ENCODE measurements at places on chromosomes 12 and 14.

- no peak for DNase-seq
Measured at GRCh38 chr12:116971222-116971621, 60.5 kb downstream of the FBXW8 start.

- DNase-seq, result no peak
Measured at GRCh38 chr12:43758247-43758727, 303 bp downstream of the PUS7L start.

GRCh38 chr14:96805956-96806355 is 8.8 kb downstream of the VRK1 start:
- DNase-seq, result no peak

- no peak for DNase-seq
Measured at GRCh38 chr12:116673681-116674111, 64.2 kb downstream of the SPRING1 start.

GRCh38 chr12:29389295-29389919 is 8.4 kb upstream of the ERGIC2 start:
- DNase-seq, result no peak

DNA sequence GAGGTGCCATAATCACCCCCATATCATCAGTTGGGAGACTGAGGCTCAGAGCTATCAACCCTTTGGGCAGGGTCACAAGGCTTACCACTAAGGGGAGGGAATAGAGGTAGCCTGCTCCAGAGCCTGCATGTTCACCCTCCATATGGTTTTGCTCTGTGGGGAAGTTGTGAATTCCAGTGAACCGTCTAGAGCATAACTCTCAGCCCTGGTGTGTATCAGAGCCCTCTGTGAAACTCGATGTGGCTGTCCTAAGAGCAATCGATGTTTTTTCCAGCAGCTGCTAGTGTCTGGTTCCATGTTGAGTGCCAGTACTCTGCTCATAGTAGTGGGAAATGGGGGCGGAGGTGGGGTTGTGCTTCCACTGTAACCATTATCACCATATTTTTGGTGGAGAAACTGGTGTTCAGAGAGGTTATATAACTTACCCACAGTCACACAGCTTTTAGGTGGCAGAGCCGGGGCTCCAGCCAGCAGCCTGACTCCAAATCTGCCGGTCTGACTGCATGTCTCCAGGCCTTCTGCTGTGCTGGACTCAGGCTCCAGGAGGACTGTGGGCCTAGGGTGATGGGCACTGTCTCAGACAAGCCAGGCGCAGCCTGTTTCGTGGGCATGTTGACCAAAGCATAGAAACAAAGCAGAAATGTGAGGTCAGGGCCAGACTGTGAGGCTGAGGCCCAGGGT is 104.2 kb downstream of the ADCK1 start:
- DNase-seq, result no peak

- DNase-seq, result no peak
Measured at GRCh38 chr14:28254768-28255167, 511.8 kb upstream of the FOXG1 start.

- DNase-seq, result no peak
Measured at GRCh38 chr12:100953217-100953616, 158.6 kb downstream of the ANO4 start.

GRCh38 chr14:93037351-93037750 is 78.4 kb downstream of the ITPK1 start:
- DNase-seq, result peak; percentile 93

DNA sequence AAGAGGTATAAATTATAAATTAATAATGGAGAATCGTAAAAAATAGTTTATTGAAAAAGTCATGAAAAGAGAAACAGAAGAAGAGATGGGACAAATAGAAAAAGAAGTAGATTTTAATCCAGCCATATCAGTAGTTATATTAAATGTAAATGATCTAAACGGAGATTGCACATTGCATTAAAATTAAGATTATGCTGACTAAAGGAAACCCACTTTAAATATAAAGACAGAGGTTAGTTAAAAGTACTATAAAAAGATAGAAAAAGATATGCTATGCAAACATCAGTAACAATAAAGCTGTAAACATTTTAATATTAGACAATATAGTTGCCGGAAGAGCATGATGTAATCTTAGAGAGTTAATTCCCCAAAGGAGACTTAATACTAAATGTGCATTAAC is 5.4 kb upstream of the MBIP start:
- no peak for DNase-seq

DNA sequence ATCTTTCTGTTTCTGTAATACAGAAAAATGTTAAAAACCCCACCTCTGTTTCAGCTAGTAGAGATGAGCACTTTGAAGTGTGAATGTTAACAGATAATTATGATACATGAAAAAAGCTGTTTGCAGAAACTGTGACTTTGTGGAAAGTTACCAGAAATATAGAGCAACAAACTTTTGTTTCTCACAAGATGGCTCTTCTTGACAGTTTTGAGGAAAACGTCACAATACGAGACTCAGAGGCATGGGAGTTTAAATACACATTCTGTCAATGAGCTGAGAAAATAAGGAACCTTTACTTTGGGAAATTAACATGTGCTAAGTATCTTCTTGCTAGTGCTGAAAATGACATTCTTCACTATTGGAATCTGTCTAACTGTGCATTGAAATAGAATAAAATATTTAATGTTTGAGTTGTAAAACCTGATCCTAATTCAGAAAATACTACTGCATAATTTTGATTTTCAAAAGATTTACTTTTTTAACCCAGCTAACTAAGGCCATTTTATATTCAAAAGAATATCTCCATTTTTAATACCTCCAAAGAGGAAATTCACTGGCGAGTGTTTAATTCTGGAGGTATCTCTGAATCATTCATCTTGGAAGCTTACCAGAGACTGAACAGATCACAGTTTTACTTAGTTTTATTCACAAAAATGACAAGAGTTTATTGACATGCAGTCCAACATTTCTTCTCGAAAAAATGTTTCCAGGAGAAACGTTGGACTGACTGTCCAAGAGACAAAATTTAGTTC is 308.9 kb upstream of the LRFN5 start:
- DNase-seq, result no peak

DNA sequence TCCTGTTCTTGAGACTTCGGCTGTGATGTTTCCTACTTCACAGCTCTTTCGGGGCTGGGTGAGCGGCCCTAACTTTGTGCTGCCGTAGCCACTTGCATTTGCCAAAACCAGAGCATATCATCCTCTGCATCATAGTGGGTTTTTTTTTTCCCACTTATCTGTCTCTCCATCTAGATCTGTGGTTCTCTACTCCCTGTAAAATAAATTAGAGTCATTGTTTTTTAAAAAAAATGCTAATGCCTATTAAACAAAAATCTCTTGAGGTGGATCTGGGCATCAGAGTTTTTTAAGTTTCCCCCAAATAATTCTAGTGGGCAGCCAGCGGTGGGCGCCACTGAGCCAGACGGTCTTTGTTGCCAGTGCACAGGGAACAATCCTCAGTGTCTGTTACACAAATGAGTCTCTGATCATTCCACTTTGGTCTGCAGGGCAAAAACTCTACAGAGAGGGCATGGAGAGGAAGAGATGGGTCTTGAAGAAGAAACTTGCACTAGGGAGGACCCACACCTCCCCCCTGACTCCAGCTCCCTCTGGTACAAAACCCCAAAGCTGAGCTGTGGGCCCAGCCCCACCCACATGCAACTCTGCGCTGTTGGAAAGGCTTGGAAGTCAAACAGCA is 62.4 kb upstream of the BCL2L14 start:
- DNase-seq, result no peak

DNA sequence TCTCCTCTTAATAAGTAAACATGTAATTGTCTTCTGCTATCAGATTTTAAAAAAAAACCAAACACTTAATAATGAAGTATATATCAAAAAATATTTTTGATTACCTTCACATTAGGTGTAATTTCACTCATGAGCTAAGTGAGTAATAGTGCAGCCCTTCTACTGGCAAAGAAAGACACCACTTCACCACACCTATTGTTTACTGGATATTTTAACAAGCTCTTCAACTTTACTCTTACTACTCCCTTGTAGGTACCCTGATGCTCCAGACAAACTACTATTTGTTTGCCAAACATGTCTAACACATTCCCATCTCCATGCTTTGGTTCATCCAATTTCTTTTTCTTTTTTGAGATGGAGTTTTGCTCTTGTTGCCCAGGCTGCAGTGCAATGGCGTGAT is 36.9 kb upstream of the WDR89 start:
- peak; percentile 73 for DNase-seq

DNA sequence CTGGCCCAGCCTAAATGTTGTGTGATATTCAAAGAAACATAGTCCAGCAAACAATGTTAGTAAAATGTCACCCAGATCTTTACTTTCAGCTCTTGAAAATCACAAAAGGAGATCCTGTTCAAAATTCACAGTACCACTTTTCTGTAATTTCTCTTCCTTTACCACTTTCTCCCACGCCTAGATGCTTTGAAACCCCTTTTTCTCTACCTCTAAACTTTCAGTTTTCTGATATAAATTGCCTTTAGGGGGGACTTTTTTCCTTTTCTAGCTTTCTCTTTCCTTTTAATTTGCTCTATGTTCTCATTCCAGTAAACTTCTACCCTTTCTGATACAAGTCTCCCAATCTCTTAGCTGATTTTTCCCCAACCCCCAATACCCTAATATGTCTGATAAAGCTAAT is 101.8 kb downstream of the LMO3 start:
- no peak for DNase-seq

- peak; percentile 58 for DNase-seq
Measured at GRCh38 chr14:103031956-103032355, 25.4 kb downstream of the CDC42BPB start.

DNA sequence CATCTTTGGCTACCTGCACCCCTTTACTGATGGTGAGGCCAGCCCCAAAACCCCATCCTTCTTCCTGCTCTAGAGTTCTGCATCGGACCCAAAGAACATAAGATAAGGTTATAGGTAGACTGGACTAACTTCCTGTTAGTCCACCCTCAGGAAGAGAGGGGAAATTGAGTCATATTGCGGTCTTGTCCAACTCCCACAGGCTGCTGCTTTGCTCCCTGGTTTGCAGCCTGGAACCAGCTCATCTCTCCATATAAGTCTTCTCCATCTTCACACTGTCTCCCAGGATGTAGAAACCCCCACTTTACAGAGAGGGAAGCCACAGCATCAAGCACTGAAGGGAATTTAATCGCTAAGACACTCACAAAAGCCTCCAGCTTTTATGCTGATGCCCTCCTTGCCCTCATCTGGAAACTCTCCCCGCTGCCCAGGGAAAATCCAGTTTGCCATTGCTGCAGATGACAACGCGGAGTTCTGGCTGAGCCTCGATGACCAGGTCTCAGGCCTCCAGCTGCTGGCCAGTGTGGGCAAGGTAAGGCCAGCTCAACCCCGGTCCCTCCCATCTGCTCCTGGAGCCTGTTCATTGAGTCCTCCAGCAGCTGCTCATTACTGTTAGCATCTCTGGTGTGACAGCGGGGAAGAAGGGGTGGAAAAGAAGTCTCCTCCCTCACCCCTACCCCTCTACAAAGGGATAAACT is 85.3 kb downstream of the B4GALNT3 start:
- DNase-seq, result no peak

DNA sequence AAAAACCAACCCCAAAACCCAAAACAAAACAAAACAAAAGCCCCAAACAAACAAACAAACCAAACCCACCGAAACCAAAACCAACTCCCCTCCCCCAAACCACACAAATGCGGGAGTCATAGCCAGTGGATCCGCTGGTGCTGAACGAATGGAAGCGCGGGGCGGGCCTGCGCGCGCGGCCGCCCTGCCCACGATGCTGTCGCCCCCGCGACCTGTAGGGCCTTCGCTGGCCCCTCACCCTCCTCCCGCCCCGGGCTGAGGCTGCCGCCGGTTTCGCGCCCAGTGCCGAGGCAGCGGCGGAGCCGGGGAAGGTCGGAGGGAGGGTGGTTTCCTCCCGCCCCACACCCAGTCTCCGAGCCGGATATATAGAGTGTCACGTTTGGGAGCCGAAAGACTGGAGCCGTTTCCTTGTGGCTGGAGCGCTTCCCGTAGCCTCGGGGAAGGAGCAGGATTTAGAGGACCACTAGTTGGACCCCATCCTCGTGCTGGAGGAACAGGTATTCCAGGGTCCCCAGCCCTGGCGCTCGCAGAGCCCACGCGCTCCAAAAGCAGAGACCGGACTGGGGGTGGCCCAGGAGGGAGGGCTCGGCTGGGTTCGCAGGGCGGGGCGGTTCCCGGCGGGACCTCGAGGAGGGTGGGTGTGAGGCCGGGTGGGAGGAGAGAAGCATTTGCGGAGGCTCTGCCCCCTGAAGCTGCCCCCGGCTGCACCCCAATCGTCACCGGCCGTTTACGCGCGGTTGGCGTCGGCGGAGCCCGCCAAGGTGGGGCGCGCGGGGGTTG is at the start of gene FAR2:
TSS of gene FAR2 (plus strand) at position 368 of the 780 bp plus-strand sequence. CDS start 121,172 bp downstream, outside the sequence.
- peak; percentile 70 for DNase-seq

DNA sequence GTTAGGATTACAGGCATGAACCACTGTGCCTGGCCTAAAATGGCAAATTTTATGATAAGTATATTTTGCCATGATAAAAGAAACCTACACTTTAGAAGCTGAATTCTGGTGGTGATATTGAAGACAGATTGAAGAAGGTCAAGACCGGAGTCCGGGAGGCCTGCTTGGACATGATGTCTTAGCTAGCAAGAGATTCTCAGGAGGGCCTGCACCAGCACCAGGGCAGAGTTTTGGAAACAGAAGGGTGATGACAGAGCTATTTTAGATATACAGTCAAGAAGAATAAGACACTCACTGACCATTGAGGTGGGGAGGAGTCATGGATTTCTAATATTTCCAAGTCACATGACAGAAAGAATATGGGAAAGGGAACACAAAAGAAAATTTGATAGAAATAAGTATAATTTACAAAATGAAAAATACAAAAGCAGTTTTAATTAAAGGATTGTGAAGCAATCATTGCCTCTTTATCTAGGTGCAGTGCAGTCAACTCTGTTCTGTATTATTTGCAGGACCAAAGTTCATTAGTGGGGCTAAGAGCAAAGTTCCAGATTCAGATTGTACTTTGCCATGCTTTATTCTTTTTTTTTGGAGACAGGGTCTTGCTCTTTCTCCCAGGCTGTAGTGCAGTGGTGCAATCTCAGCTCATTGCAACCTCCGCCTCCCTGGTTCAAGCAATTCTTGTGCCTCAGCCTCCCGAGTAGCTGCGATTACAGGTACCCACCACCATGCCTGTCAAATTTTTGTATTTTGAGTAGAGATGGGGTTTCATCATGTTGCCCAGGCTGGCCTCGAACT is 9.3 kb upstream of the PPP4R3A start:
- DNase-seq, result no peak

DNA sequence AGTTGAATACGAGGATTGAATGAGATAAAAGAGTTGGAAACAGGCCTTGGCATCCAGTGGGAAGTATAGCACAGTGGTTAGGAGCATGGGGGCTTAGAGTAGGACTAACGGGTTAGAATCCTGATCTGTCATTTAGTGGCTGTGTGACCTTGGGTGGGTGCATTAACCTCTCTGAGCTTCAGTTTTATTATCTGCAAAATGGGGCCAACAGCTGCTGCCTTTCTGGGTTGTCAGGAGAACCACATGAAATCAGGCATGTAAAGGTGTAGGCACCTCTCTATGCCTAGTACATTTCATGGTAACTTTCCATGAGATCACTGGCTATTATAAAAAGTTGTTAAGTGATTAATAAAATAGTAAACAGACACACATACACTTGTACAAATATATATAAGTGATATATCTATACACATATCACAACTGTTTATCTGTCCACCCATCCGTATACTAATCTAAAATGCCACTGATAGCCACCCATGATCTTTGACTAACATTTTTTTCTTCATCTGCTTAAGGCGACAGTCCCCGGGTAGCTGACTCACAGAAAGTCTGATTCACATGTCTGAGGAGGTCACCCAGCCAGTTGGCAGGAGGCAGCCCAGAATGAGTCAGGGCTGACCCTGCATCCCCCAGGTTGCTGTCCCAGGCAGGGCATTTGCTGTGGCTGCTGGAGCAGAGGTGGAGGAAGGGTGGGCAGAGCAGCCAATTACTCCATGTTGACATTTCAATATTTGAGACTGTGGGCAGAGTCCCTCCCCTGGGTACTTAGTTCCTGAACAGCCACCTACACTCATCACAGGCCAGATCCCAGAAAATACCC is 125.6 kb upstream of the NOS1 start:
- DNase-seq, result peak; percentile 50

GRCh38 chr14:77786148-77786547 is 13.8 kb upstream of the ADCK1 start:
- DNase-seq, result no peak

Data from PC-9 (cell line).